ENCODE measurements at places on chromosomes 4 and X. TPM values are rescaled to one million over a fixed set of nuclear protein-coding genes. Genes with fewer than 3 reads are reported as not detected.

DNA sequence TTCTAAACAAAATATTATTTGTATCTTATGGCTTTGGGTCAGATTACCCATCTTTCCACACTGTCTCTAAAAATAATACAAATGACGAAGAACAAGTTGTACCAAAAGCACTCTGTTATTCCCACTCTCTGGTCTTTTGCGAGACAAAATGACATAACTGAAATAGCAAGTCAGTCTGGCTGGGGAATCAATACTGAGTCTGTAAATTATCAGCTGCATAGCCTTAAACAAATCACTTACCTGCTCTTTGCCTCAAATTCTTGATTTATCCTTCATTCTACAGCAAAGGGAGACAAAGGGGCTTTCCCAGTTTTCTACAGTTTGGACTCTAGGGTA, 40.9 kb downstream of the SOWAHB start:
- no peak for DNase-seq

DNA sequence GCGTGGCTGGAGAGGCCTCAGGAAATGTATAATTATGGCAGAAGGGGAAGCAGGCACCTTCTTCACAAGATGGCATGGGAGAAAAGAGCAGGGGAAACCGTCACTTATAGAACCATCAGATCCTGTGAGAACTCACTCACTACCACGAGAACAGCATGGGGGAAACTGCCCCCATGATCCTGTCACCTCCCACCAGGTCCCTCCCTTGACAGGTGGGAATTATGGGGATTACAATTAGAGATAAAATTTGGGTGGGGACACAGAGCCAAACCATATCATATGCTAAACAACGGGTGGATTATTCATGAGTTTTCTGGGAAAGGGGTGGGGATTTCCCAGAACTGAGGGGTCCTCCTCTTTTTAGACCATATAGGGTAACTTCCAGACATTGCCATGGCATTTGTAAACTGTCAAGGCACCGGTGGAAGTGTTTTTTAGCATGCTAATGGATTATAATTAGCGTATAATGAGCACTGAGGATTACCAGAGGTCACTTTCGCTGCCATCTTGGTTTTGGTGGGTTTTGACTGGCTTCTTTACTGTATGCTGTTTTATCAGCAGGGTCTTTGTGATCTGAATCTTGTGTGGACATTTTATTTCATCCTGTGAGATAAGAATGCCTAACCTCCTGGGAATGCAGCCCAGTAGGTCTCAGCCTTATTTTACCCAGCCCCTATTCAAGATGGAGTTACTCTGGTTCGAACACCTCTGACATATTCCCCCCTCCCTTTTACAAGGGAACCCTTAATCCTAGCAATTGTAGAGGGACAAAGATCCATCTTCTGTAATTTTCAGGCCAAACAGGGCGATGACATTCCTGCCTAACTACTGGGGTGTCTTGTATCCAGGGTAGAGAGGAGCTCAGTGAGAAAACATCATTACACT, 27.6 kb upstream of the ZNF81 start:
- no peak for DNase-seq

The AMER1 gene
- total RNA-seq, result 5.7 TPM

The MAD2L1 gene
- total RNA-seq, result 1.3 TPM

DNA sequence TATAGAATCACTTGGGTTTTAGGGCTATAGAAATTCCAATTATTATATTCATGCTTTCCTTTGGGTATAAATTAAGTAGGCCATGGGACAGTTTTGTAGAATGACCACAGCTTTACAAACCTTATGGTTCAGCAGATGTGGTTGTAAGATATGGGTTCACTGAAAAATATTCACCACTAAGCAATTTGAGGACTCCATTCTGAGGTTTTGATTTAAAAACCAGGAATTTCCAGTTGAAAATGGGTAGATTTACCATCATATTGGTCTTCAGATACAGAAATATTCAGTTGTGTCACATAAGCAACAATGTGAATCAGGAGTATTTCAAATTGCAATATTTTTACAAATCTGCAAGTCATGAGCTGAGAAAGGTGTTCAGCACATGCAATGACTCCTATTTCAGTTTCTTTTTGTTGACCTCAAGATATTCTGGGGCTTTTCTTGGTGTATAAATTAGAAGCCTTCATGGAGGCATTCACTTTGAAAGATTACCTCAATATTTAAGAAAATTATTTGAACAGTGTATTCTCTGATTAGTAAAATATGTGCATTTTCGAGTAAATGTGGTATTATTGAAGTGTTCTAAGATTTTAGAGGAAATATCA, 218.4 kb upstream of the HCCS start:
- DNase-seq, result no peak

DNA sequence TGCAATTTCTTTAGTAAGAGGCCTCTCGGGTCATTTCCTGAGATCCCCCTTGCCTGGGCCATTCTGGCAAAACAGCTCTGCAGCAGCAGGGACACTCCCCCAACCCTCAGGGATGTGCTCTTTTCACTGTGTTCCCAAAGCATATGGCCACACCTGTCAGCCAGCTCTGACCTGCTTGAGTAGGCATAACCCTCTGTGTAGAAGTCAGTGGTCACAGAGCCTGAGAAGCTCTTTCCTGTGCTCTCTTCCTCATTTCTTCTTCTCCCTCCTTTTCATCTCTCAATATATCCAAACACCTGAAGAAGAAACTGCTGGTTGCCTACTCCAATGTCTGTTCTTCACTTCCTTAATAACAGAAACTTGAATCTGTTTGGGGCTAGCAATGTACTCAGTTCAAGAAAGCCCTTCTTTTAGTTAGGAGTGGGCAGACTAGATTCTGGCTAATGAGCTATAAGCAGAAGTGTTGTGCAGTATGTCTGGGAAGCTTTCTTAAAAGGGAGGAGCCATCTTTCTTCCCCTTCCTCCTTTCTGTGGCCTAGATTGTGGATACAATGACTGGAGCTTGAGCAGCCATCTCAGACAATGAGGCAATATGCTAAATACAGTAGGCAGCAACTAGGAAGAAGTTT, 73.3 kb downstream of the PRPS1 start:
- DNase-seq, result no peak

The PLXNB3 gene
- 0.65 TPM for total RNA-seq

DNA sequence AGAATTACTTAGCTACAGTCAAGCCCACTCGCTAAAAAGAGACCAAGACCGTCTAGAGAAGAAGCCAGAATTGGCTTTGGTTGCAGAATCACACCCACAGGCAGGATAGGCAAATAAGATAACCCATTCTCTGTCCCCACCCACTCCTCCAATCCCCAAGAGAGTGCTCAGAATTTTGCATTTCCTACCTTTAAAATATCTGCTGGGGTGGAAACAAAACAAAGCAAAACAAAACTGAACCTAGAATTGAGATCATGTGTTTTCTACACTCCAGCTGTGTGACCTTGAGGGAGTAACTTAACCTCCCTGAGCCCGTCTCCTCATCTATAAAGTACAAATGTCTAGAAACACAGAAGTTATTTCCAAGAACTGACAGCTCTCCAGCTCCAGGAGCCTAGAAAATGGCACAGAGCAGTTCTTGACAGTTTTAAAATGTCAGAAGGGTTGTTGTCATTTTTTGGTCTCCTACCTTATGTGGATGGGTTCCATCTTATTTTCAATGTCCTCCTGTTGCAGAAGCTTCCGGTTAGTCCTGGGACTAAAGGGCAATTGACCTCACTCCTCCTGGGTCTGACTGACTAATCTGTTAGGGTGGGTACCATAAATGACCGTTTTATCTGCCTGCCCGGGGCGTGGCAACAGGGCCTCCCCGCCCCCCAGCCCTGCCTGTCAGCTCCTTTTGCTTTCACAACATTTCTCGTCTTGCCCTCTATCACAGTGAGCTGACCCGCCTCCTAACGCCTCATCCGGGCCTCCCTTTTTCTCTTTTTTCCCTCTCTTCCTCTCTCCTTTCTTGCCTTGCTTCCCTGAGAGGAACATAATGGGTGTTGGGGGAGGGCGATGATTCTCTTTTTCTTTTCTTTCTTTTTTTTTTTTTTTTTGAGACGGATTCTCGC, 114.0 kb downstream of the RBM47 start:
- DNase-seq, result peak; percentile 28

The YIPF7 gene
- total RNA-seq, result 24.6 TPM

- no peak for DNase-seq
Measured at GRCh38 chr4:39970671-39971640, 6.8 kb downstream of the PDS5A start.

GRCh38 chr4:139857021-139857420, 191.4 kb downstream of the MGST2 start:
- DNase-seq, result no peak

All from psoas muscle (tissue), 8 donors.